NCI-H345 (cell line): ENCODE measurements at places on chromosomes 4 and X.

DNA sequence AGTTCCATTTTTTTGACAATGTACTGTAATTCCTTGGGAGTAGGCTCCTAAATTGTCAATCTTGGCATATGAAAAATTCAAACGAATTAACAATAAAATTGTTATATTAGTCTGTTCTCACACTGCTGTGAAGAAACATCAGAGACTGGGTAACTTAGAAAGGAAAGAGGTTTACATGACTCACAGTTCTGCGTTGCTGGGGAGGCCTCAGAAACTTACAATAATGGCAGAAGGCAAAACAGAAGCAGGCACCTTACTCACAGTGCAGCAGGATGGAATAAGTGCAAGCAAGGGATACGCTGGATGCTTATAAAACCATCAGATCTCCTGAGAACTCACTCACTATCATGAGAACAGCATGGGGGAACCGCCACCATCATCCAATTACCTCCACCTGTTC lies 246.4 kb upstream of the TRAM1L1 start:
- DNase-seq: no peak

DNA sequence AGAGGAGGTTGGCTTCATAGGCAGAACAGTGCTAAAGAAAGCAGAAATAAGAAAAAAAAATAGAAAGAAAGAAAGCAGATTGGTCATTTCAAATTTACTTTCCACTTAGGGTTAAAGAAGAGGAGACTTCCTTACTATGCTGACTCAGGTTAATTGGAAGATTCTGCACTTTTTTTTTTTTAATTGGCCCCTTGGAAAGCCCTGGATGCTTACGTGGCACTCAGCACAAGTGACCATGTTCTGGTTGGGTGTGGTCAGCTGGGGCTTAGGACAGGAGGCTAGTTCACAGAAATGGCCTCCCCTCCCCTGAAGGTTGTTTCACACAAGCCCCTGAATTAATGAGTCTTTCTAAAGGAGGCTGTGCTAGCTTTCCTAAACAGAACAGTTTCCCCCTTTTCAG lies 14.5 kb downstream of the MAGEA9B start:
- DNase-seq: no peak

DNA sequence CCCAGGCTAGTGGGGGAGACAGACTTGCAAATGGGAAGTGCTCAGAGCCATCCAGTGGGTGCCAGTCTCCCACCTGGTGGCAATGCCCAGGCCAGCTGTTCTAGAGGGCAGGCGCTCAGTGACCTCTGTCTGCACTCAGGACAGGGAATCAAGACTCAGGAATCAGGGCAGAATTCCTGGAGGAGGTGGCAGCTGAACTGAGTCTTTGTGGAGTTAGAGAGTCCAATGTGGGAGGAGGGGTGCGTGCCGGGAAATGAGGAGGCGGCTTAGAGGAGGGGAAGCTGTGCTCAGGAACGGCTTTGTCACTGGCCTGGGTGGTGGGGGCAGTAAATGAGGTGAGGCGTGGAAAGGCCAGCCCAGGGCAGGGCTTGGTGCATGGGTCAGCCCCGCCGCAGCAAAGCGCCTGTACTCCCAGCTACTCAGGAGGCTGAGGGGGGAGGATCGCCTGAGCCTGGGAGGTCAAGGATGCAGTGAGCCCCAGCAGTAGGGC lies 31.3 kb upstream of the SORCS2 start:
- no peak for DNase-seq

DNA sequence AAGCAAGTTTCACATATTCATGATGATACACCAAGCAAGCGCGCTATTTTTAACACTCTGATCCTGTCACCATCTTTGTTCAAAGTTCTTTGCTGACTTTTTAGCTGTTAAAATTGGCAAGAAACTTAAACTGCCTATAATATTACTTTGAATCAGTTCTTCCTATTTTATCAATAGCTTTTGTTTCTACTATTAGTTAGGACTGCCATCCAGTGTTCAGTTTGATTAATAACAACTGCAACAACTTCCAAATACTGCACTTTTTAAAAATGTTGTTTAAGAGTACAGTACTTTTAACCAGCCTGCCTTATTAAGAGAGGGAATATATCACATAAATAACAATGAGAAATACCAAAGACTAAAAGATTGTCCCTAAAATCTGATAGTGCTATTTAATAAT lies 614.3 kb downstream of the FAM133A start:
- DNase-seq: no peak

DNA sequence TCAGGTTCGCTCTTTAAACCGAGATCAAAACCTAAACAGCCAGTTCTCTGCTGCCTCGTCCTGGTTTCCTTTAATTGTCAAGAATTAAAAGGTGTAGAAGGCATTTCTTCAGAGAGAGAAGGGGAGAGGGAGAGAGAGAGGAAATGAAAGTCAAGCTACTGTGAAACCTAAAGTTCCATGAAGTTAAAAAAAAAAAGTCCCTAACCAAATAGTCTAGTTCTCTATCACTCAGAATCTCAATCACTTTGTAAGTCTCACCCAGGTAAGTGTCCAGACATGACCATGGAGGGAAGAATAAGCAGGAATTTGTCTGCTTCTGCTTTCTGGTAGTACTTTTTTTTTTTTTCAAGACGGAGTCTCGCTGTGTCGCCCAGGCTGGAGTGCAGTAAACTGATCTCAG lies 18.8 kb upstream of the SMIM14 start:
- DNase-seq: no peak

DNA sequence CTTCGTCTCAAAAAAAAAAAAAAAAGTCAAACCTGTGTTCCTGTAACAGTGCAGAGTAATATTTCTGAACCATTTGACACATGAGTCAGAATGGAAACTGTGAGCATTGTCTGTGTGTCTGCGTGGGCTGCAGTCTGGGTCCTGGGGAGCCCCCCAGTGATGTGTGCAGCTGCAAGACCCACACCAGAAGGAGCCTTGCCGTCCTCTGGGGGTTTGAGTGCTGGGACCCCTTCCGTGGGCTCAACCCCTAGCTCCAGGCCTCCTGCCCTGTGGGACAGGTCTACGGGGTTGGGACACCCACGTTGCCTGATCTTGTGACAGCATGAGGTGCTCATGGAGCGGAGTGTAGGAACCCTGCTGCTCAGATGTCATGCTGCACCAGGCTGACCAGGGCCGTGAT lies 43.7 kb downstream of the DDX3X start:
- DNase-seq: no peak

DNA sequence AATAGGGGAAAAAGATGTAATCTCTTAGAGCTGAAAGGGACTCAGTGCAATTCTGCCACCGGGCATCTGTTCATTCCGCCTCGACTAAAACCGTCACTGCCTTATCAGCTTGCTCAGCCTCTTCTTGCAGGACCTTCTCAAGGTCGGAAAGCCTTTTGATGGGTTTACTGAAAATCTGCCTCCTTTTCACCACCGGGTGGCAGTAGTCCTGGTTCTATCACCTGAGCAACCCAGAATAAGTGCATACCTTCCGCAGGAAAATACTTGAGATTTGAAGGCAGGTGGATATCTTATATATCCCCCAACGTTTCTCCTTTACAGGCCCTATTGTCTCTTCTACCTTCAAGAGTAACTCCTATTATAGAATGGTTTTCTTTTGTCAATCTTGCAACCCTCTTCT lies 103.4 kb upstream of the PAK3 start:
- peak; percentile 21 for DNase-seq

- no peak for DNase-seq
These were observed 1003.5 kb downstream of the STPG2 start for GRCh38 chr4:97139791-97140190.

GRCh38 chrX:16822723-16823122 lies 36.5 kb downstream of the TXLNG start:
- no peak for DNase-seq

GRCh38 chr4:139785356-139785755 lies 119.7 kb downstream of the MGST2 start:
- DNase-seq: no peak

DNA sequence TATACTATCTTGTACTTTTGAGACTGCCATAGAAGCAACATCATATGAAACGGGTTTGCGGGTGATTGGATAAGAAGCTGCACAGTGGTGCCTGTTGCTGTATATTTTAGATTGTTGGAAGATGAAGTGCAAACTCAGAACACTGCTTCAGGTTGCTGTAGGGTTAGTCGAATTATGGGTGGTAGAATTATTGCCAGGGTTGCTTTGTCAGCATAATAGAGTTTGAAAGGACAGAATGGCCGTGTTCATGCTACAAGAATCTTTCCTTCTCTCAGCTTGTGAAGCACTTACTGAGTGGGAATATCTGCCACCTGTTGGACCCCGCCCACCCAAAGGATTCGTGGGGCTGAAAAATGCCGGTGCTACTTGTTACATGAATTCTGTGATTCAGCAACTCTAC lies 115.5 kb downstream of the USP9X start:
- DNase-seq: no peak

GRCh38 chr4:18033111-18034085 lies 11.8 kb upstream of the LCORL start:
- DNase-seq: no peak

GRCh38 chrX:14027036-14027435 lies 2.7 kb downstream of the GEMIN8 start:
- no peak for DNase-seq

GRCh38 chr4:153154007-153154975 lies 50.0 kb upstream of the TRIM2 start:
- DNase-seq: peak; percentile 43

DNA sequence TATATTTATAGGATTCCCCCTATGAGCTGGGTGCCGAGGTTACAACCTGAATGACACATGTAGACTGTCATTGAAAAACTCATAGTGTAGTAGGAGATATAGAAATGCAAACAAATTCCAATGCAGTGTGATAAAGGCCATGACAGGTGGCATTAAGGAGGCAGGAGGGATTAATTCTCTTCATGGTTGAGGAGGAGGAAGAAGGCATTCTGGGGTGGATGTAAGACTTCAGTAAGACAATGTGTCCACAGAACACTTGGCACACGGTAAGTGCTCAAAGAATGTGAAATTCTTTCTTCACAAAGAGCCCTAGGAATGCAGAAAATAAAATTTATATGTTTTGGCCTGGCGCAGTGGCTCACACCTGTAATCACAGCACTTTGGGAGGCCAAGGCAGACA lies 136.5 kb downstream of the RBM47 start:
- no peak for DNase-seq

- no peak for DNase-seq
These were observed 89.3 kb downstream of the MGST2 start for GRCh38 chr4:139754938-139755337.

DNA sequence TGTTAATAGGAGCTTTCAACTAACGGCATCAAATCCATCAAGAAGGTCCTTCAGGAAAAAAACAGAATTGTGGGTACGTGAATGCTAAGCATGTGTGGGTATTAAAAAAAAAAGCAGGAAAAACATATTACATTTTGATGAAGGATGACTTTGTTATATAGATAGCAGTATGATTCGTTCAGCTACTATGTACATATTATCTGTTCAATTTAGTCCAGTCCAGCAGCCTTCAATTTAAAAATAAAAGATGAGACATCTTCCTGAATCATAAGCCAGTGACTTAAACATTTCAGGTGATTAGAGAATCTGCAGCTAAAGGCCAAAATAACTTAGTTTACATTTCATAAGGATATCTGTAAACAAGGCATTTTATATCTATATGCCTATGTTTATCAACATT lies 63.4 kb downstream of the LCORL start:
- no peak for DNase-seq

GRCh38 chrX:9804444-9804843 lies 18.2 kb downstream of the SHROOM2 start:
- DNase-seq: no peak

- DNase-seq: no peak
These were observed 164.1 kb upstream of the PPARGC1A start for GRCh38 chr4:24053934-24054333.

DNA sequence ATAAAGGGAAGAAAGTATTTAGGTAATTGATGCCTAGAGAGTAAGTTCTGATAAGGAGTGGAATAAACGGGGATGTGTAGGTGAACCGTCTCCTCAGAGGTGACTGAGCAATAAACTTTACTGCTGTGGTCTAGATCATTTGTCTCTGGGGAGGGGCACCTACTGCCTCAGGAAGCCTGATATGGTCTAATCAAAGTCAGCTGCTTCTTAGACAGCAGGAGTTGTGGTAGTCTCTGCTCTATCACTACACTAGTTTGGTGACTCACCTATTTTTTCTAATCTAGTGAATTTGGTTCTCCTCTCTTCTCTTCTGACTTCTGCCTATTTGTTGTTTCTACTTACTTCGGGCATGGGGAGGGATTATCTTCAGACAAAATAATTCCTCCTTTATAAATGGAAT lies 95.1 kb upstream of the STIM2 start:
- DNase-seq: no peak

- no peak for DNase-seq
These were observed 93.1 kb downstream of the SLC16A2 start for GRCh38 chrX:74514384-74514783.

DNA sequence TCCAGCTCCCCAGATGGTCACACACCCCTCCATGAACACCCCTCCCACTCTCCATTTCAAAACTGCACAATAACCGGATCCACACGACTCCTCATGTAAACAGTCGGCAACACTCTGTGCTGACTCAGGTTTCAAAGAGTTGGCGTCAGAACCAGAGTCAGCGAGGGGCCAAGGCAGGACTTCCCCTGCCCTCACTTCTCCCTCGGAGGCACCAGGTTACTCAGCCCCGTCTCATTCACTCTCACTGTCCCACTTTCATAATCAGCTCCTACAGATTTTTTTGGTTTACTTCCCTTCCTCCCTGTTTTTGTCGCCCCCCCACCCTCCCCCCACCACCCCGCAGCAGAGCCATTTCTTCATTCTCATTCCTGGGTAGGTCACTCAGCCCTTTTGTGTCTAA lies 2.7 kb upstream of the TIMP1 start:
- DNase-seq: no peak

DNA sequence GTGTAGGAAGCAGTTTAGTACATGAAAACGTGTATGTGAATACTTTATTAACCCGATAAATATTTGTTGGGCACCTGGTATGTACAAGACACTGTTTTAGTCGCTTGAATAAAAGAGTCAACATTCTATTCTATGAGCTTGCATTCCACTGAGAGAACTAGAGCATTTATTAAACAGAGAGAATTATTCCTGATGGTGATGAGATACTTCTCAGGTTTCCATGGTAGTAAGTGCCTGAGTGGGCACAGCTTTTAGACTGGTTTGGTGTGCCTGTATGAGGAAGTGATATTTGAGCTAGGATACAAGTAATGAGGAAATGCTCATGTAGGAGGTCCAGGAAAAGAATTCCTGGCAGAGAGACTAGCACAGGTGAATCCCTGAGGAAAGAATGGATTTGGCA lies 94.2 kb downstream of the ATP10D start:
- no peak for DNase-seq

DNA sequence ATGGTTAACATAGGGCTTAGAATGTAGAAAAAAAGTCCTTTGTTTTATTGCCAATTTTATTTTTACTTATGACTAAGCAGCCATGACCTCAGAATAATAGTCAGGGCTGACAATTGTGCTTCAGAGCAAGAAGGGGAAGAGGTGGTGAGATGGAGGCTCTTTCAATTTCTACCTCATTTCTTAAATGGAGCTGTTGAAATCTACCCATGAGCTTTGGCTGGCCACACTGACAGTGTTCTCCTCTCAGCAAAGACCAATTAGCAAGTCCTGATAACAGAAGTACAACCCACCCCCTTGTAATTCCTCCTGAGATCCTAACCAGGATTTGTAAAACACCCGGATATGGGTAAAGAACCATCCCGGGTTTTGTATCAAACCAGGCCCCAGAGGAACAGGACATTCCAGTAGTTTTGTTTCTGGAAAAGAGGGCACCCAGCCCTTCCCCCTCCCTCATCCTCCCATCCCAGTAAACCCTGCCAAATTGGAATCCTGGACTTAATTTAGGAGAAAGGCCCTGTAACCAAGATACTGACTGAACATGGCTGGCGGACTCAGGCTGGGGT lies at the start of gene HEPH:
Gene HEPH (plus strand): TSS at position 399 of the 563 bp plus-strand sequence. CDS start 6,324 bp downstream, outside the sequence.
- DNase-seq: no peak

GRCh38 chrX:22950269-22951266 lies 49.2 kb upstream of the DDX53 start:
- no peak for DNase-seq

GRCh38 chr4:149531861-149532260 lies 283.8 kb downstream of the IQCM start:
- DNase-seq: no peak
